ENCODE measurements at places on chromosomes 3 and 15. TPM values are rescaled to one million over a fixed set of nuclear protein-coding genes. Genes with fewer than 3 reads are reported as not detected.

Gene DYNLT2B
- 44.8 TPM for polyA plus RNA-seq

Gene THAP10
- 9.4 TPM for polyA plus RNA-seq

- no peak for DNase-seq
Observed at GRCh38 chr3:10957976-10958749, 34.4 kb upstream of the SLC6A1 start.

DNA sequence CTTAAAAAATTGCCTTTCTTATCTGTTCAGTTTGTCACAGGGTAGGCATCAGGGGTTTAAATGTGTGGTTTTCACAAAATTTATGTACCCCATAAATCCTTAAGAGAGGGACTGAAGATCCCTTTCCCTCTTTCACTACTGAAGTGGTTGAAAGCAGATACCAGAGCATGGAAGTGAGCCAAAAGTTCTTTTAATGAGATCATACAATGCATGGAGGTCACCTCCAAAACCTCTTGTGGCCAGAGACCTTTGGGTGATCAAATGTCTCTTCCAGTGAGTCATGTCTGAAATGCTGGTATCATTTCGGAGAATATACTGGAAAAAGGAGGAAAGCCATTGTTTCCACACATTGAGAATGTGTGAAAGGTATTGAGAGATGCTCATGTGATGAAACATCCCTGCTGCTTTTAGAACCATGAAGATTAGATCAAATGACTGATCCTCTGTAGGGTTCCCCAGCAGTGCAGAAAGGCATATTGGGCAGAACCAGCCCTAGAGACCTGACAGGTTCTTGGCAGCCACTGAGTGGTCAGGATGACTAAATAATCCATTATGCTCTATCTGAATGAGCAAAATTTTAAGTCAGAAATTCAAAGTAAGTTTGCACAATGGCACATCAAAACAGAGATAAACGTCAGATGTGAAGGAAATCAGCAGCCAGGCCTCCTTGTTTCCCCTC, 165.8 kb upstream of the SLC2A2 start:
- DNase-seq = no peak

Gene TRMT10C
- polyA plus RNA-seq = 27.3 TPM

Gene ST3GAL6
- 64.7 TPM for polyA plus RNA-seq

DNA sequence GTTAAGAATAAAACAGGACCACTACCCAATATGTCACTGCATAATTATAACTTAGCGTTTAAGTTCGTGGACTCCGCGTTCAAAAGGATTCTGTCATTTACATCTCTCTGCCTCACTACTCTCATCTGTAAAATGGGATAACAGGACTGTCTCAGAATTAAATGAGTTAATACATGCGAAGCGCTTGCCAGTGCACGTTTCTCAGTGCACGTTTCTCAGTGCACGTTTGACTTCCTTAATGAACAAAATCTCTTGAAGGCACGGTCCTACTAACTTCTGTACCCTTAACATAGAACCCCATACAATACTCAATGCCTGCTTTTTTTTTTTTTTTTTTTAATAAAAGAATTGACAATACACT, 499 bp downstream of the RABL3 start:
- DNase-seq = no peak

GRCh38 chr3:140922634-140923033, 19.0 kb upstream of the SLC25A36 start:
- DNase-seq = no peak

DNA sequence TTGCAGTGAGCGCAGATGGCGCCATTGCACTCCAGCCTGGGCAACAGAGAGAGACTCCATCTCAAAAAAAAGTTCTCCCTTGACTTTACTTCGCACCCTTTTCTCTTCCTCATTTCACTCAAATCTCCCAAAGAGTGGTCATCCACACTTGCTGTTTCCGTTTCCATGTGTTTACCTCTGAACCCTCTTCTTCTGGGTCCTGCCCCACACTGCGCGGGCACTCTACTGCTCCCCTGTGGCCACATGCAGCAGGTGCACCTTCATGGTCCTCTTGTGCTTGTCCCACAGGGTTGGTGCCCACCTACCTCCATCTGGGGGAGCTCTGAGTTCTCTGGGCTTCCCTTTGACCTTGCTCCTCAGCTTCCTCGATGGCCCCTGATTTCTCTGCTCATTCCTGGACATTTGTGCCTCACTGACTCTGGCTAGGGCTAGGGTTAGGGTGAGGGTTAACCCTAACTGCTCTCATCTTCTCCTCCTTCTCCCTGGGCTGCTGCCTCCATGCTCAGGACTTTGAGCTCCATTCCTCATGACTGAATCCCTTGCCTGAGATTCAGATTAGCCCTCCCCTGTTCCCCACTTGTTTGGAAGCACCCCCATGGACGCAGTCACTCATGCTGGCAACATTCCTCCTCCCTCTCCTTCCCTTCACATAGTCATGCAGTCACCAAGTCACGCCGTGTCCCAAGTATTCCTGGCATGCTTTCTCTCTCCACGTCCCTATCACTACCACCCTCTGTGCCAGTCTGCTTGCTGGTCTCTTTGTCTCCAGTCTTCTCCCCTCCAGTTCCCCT, 26.6 kb upstream of the KY start:
- no peak for DNase-seq

DNA sequence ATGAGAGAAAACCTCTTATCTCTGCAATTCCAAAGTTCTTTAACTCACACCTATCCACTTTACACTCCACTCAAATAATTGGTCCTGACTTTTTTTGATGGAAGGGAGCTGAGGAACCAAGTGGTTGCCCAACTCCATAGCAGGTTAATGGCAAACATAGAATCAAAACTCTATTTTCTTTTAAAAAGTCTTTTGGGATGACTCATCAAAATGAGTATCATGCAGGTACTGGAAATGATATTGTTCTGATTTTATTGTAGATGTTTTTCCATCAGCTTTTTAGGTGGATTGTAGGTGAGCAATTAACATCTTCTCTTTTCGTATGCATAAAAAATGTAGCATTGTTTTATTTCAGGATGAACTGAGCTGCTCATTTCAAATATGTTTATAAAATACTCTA, 239.5 kb downstream of the SATB1 start:
- DNase-seq = no peak

DNA sequence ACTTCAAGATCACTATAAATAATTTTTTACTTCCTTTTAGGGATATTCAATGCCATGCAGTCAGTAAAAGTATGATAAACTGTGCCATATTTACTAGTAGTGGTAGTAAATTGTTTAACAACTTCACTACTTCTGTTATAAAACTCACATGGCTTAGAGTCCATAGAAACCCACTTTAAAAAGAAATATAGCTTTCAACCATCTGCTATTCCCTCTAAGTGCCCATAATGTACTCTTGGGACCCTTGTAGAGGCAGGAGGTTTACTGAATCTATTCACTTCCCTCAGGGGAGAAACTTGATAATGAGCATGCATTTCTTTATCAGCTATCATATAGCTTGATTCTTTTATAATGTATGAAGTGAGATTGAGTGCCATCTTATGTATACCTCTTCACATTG, 1448.4 kb upstream of the ALCAM start:
- no peak for DNase-seq

GRCh38 chr15:99385865-99386264, 134.6 kb downstream of the LRRC28 start:
- DNase-seq = no peak

Gene TM4SF4
- 5.2 TPM for polyA plus RNA-seq

DNA sequence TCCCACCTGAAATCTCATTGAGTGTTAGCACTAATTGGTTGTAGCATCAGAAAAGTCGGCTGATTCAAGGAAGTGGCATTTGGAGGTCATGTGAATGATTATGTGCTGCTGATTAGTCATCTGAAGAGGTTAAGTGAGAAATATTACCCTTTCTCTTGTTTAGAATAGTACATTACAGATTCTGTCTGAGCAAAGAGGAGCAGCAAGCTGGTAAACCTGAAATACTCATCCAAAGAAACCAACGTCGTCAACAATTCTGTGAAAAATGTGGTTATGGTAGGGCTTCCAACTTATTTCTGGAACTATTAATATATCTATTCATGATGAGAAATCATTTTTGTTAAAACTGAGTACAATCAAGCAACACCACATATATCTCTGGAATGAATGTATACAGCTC, 1024.9 kb downstream of the TUSC7 start:
- no peak for DNase-seq

GRCh38 chr15:57522148-57522547, 69.6 kb upstream of the MYZAP start:
- no peak for DNase-seq

- DNase-seq = no peak
Observed at GRCh38 chr3:2931265-2931664, 178.9 kb downstream of the IL5RA start.

Gene GPX1
- 128 TPM for polyA plus RNA-seq

GRCh38 chr3:134652409-134652831, 1.6 kb upstream of the KY start:
- DNase-seq = no peak

- no peak for DNase-seq
Observed at GRCh38 chr3:196650740-196651311, 11.3 kb downstream of the NRROS start.

DNA sequence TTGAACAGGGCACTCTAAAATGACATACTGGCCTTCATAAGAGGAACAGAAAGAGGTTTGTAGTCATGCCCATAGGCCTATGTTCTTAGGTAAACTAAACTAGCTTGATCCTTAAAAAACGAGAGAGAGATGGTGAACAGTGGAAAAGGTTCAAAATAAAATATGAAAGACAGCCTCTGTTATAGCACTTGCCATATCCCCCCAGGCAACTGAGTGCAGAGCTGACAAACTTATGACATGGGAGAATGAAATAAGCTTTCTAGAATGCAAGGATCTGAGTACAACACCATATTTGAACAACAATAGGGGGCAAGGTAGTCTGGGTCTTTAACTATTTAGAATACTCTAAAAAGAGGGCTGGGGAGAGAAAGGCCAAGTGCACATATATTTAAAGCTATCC, 700.6 kb upstream of the CFAP20DC start:
- DNase-seq = no peak

DNA sequence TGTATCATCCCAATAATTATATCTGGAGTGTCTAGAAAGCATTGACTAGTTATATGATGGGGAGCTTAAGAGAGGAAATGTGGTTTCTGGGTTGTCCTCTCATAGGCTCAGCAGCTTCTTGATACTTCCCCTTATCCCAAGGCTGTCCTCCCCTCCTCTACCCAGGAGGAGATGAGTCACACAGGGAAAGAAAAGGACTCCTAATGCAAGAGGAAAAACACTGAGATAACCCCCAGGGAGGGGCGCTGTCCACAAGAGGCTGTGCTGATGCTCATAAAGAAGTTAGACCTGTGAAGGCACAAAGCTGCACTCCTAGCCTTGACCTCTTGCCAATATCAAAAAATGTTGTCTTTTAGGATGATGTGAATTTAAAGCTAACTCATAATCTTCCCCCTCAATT, 28.8 kb upstream of the GYG1 start:
- no peak for DNase-seq

- no peak for DNase-seq
Observed at GRCh38 chr3:141708367-141708766, 29.7 kb upstream of the RNF7 start.

GRCh38 chr15:52255008-52255407, 40.6 kb downstream of the MYO5C start:
- no peak for DNase-seq

DNA sequence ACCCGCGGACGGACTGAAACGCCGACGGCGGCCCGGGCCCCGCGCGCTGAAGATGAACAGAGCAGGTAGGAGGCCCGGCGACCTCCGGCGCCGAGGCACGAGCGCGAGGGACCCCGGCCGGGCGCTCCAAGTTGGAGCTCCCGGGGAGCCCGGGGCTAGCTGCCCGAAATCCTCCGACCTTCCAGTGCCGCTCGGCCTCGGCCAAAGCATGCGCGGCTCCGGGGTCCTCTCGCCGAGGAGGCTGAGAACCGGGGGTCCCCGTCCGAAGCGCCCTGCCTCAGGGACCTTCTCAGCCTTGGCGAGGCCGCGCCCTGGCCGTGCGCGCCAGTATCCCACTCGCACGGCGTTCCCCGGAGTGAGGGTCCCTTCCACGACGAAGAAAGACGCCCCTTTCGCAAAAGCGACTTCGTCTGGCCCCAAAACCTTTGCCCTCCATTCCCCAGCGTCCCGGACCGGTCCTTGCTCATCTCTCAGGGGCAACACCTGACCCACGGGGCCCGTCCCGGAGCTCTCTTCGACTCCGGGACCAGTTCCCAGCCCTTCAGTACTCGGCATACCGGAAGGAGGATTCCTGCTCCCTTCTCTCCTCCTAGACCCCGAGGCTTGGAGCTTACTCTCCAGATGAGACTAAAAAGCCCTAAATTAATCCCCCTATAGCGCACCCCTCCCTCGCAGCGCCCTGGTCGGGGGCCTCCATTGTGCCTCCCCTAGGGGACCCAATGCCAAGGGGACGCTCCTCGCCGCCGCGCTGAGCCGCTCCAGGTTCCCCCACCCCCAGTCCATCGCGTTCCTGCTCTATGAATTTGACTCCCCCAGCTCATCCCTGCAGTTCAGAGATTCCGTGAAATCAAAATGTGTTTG, 7.7 kb upstream of the FGD5 start:
- no peak for DNase-seq

- DNase-seq = no peak
Observed at GRCh38 chr15:73028031-73028430, 24.2 kb upstream of the NEO1 start.

DNA sequence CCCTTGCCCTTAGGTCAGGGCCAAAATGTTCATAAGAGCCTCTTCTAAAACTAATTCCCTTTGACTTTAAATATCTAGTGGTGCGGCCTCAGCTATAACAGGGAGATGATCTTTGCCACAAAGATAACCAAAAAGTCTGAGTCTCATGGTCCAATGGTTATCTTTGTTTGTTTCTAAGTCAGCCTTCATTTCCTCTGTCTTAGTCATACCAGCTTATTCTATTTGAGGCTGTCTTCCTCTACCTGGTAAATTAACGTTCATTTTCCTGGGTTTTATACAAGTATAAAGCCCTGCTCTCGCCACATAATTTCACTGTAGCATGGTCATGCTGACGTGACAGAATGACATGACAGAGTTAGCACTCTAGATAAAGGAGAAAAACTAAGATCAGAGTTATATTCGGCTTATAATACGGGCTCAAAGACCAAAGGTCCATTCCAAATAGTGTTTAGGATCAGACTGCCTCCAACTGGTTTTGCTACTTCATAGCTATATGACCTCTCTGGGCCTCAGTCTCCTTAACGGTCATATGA, 18.4 kb downstream of the ZNF860 start:
- DNase-seq = no peak

Gene CA12
- polyA plus RNA-seq = 125 TPM

DNA sequence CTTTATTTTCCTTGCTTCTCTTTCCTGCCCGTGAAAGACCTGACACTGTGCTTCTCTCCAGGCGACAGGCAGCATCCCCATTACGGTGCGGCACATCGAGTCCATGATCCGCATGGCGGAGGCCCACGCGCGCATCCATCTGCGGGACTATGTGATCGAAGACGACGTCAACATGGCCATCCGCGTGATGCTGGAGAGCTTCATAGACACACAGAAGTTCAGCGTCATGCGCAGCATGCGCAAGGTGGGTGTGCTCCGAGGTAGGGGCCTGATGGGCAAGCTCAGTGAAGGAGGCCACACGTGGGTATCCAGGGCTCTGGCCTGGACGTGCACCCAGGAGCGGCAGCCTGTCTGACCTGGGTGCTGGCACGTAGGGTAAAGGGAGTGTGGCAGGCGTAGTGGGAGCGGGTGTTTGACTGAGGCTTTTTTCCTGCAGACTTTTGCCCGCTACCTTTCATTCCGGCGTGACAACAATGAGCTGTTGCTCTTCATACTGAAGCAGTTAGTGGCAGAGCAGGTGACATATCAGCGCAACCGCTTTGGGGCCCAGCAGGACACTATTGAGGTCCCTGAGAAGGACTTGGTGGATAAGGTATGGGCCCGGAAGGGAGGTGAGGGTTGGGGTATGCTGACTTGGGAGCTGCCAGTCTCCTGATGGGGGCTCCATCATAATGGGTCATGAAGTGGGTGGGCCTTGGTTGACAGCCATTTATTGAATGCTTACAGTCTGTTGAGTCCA, 8.2 kb upstream of the PODXL2 start:
- DNase-seq = no peak

GRCh38 chr3:119388577-119388976, 74.8 kb downstream of the TMEM39A start:
- DNase-seq = no peak
